ENCODE measurements at places on chromosomes 12 and 14.

- peak; percentile 20 for DNase-seq
Observed at GRCh38 chr12:9794484-9795093, 32.7 kb upstream of the KLRF1 start.

GRCh38 chr12:112179916-112180315, 54.6 kb downstream of the TRAFD1 start:
- no peak for DNase-seq

GRCh38 chr12:2246358-2246757, 193.6 kb downstream of the CACNA1C start:
- no peak for DNase-seq

- no peak for DNase-seq
Observed at GRCh38 chr14:79375356-79375755, 835.9 kb downstream of the DIO2 start.

GRCh38 chr14:89634037-89634436, 217.0 kb upstream of the FOXN3 start:
- no peak for DNase-seq

DNA sequence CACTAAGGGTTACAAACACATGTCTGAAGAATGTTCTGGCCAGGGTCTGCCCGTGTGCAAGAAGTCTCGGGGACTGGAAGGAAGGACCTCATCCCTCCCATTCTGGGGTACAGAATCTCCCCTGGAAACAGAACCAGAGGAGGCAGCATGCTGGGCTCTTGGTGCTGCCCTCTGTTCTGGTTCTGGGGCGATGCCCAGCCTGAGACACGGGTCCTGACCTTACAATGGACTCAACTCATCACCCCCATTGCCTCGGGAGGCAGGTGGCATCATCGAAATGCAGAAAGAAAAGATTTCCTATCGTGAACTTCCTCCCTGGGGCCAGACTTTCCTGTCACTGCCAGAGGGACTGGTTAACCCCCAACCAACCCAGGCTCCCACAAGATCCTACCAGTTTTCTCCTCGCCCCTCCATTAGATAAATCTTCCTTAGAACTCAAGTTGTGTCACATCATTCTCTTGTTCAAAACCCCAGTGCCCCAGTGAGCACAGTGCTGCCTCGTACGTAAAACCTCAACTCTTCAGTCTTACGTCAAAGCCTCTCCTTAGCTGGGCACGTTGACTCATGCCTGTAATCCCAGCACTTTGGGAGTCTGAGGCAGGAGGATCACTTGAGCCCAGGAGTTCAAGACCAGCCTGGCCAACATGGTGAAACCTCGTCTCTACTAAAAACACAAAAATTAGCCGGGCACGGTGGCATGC, 52.1 kb downstream of the PSMA6 start:
- no peak for DNase-seq

DNA sequence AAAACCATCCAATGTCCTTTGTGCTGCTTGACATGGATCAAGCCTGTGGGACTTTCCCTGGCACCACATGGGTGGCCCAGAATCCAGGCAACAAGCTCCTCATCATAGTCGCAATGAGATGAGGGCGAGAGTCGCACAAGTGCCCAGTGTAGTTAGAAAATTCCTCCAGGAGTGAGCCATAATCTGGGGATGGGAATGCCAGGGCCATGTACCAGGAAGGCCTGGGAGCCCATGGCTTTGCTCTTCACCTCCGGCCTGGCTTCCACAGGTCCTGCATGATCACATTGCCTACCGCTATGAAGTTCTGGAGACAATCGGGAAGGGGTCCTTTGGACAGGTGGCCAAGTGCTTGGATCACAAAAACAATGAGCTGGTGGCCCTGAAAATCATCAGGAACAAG, 33.9 kb downstream of the DYRK4 start:
- DNase-seq: no peak

All from iris pigment epithelial cell (primary cell).